Panc1 (cell line): ENCODE measurements at places on chromosomes 3 and 15. TPM values are rescaled to one million over a fixed set of nuclear protein-coding genes. Genes with fewer than 3 reads are reported as not detected.
A peak's percentile ranks its signal among the peaks of the same experiment; 100 is the strongest.

- DNase-seq, result no peak
Observed at GRCh38 chr3:140767566-140767965, 89.7 kb downstream of the TRIM42 start.

Gene SNTN
- not detected for total RNA-seq

- no peak for DNase-seq
Observed at GRCh38 chr3:39519554-39520288, 52.2 kb downstream of the MOBP start.

GRCh38 chr15:80727196-80727595 is 32.1 kb downstream of the ABHD17C start:
- no peak for DNase-seq

Gene CRABP1
- total RNA-seq, result 6.7 TPM

Gene FBXW12
- not detected for total RNA-seq

Gene PLOD2
- 158 TPM for total RNA-seq

DNA sequence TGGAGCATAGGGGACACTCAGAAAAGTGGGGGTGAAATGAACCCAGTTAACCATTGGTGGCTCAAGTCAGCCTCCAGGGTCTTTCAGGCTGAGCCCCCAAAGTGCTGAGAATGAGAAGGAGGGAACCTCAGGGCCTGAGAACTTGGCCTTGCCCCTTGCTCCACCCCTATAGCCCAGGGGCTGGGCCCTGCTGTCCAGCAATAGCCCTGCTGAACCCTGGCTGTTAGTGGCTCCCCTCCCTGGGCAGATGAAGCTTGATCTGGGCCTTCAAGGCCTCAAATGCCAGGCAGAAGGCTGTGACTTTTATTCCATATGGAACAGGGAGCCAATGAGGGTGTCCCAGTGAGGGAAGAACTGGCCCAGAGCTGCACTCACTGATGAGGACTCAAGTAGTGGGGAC is 16.2 kb downstream of the ADAMTS7 start:
- no peak for DNase-seq

- DNase-seq, result no peak
Observed at GRCh38 chr15:89707577-89707976, 17.0 kb downstream of the WDR93 start.

GRCh38 chr3:69422751-69423150 is 36.9 kb upstream of the FRMD4B start:
- no peak for DNase-seq

GRCh38 chr3:187112934-187113793 is 26.1 kb downstream of the RPL39L start:
- DNase-seq, result peak; percentile 32

Gene ZNF774
- 5.2 TPM for total RNA-seq

DNA sequence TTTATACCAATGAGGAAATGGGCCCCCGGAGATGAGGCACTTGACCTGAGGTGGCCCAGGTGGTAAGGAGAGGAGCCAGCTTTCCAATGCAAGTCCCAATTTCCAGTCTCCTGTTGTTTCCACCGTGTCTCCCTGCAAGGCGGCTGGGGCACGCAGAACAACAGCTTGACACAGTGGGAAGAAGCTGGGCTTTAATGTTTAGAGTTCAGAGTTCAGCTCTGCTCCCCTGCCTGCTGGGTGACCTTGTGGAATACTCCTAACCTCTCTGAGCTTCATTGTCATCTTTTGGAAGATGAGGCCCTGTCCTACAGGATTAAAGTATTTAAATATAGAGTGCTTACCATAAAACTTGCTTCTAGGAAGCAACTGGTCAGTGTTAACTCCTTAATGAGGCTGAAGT is 80.3 kb downstream of the SMAD3 start:
- DNase-seq, result no peak

DNA sequence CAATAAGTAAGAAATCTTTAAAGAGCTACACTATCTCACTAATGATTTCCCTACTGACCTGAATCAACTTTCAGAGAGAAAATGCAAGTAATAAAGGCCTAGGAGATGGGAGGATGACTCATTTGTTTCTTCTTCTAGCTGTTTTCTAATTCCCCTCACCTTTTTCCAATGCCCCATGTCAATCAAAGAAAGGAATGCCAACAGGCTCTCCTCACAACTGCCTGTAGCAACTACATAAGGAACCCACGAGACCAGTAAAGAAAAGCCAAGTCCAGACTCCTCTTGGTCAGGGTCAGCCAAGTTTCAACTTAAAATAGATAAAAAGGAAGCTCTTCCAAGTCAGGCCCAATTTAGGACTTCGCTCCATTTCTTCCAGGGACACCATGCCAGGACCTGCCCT is 201.9 kb downstream of the TNIK start:
- no peak for DNase-seq

Gene ADGRG7
- total RNA-seq, result not detected

DNA sequence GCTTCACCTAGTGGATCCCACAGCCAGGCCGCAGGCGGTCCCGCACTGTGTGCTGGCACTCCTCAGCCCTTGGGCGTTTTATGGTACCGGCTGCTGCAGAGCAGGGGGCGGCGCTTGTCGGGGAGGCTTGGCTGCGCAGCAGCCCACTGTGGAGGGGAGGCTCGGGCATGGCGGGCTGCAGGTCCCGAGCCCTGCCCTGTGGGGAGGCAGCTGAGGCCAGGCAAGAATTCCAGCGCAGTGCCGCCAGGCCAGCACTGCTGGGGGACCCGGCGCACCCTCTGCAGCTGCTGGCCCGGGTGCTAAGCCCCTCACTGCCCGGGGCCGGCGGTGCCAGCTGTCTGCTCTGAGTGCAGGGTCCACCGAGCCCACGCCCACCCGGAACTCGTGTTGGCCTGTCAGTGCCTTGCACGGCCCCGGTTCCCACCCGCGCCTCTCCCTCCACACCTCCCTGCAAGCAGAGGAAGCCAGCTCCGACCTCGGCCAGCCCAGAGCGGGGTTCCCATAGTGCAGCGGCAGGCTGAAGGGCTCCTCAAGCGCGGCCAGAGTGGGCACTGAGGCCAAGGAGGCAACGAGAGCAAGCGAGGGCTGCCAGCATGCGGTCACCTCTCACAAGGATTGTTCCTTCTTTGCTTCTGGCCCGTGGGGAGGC is 435.0 kb upstream of the ATP10A start:
- no peak for DNase-seq

DNA sequence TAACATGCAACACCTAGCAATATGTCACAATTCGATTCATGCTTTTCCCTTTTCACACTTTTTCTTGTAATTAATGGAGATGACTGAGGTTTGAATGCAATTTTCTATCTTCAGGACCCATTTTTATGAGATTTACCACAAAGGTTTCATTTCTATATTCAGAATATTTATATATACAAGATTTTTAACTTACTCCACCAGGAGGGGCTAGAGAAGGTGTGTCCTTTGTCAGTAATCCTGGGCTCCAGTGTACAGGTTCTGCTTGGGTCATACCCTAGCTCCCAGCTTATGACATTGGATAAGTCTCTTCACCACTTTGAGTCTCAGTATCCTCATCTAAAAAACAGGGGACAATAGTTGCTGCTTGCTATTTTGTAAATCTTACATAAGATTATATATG is 95.7 kb upstream of the SLC24A5 start:
- no peak for DNase-seq

Gene CX3CR1
- not detected for total RNA-seq

GRCh38 chr15:42367041-42367440 is 7.7 kb downstream of the CAPN3 start:
- DNase-seq, result no peak

Gene NME9
- not detected for total RNA-seq

DNA sequence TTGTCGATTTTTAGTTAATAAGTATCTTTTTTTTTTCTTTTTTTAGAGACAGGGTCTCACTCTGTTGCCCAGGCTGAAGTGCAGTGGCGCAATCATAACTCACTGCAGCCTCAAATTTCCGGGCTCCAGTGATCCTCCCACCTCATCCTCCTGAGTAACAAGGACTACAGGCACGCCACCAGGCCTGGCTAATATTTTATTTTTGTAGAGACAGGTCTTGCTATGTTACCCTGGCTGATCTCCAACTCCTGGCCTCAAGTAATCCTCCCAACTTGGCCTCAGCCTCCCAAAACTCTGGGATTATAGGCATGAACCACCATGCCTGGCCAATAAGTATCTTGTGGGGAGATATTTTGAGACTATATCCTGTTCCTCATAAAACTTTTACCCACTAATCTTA is 29.4 kb upstream of the ARID3B start:
- DNase-seq, result no peak

Gene MON1A
- total RNA-seq, result 12.9 TPM

GRCh38 chr3:180934638-180935037 is 22.2 kb downstream of the FXR1 start:
- no peak for DNase-seq

Gene CHSY1
- total RNA-seq, result 50.8 TPM

DNA sequence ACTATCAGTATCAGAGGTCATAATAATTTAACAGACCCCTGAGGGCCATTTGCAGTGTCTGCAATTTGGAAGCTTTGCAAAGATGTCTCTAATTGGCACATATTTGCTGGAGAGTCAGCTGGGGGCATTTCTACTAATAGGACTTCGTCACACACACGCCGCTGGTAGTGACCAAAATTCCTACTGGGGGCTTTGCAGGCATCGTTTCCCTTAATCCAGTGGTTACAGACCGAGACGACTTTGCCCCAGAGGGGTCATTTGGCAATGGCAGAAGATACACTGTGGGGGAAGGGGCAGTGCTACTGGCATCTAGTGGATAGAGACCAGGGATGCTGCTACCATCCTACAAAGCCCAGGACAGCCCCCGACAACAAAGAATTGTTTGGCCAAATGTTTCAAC is 151.0 kb upstream of the LRTM1 start:
- DNase-seq, result no peak

Gene CFAP20DC
- 4.0 TPM for total RNA-seq

Gene ADCY5
- total RNA-seq, result 1.4 TPM

Gene CIP2A
- 52.0 TPM for total RNA-seq

- DNase-seq, result no peak
Observed at GRCh38 chr15:62658498-62658897, 384.0 kb upstream of the TPM1 start.

Gene ALDH1L1
- 0.36 TPM for total RNA-seq

Gene HDC
- not detected for total RNA-seq

Gene CKMT1B
- total RNA-seq, result 2.4 TPM

Gene AGBL1
- total RNA-seq, result not detected

Gene GP9
- not detected for total RNA-seq
